NCI-H2029 (cell line): ENCODE measurements at places on chromosomes 12 and 14.

DNA sequence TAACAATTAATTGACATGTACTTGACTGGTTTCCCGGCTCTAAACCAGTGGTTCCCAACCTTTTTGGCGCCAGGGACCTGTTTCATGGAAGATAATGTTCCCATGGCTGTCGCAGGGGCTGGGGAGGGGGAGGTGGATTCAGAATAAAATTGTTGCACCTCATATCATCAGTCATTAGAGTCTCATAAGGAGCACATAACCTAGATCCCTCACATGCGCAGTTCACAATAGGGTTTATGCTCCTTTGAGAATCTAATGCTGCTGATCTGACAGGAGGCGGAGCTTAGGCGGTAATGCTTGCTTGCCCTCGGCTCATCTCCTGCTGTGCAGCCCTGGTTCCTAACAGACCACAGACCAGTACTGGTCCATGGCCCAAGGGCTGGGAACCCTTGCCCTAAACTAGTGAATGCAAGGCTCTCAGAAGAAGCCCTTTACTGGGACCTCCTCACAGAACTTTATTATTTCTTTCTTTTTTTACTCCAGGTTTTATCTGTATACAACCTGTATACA is 86.4 kb upstream of the SINHCAF start:
- DNase-seq = no peak

DNA sequence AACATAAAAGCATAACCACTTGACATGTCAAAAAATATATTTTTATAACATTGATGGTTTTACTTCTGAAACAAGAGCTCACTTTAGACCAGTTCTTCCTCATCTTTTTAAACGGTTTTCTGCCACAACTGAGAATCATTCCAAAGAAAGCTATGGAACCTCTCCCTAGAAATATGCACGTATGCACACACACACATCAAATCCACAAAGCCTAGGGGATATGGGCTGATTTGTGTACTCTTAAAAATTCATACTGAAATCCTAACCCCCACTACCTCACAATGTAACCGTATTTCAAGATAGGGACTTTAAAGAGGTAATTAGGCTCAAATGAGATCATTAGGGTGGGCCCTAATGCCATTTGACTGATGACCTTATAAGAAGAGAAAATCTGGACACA is 19.3 kb downstream of the TMCC3 start:
- no peak for DNase-seq

GRCh38 chr12:50276912-50277671 is 6.2 kb downstream of the LIMA1 start:
- no peak for DNase-seq

DNA sequence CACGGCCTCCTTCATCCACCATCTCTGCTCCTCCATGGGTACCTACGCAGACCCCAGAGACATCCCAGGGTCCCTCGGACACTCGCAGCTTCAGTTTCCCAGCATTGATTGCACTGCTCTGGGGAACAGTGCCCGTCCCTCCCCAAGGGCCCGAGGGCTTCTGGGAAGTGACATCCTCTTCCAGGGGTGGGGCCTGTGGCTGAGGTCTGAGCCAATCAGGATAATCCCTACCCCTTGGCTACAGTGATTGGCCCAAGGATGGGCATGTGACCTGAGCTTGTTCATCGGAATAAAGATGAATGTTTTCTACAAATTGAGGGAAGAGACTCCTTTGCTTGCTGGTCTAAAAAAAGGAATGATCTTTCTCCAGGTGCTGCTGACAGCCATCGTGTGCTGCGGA is 37.3 kb upstream of the MYL2 start:
- no peak for DNase-seq

GRCh38 chr12:51496895-51497294 is 72.3 kb downstream of the SLC4A8 start:
- DNase-seq = no peak

DNA sequence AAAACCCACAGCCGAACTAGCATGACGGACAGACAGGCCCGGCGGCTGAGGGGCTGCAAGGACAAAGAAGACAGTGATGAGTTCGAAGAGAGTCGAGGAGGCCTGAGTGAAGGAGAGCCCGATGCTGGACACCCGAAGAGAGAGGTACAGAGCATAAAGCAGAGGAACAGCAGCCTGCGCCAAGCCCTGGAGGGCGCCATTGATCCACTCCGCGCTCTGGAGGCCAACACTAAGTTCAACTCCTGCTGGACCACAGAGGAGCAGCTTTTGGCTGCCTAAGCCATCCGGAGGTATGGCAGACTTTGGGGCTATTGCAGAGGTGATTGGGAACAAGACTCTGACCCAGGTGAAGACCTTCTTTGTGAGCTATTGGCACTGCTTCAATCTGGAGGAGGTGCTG is 7.8 kb upstream of the PLXNC1 start:
- DNase-seq = no peak

GRCh38 chr14:99427632-99428300 is 52.9 kb downstream of the SETD3 start:
- DNase-seq = no peak

DNA sequence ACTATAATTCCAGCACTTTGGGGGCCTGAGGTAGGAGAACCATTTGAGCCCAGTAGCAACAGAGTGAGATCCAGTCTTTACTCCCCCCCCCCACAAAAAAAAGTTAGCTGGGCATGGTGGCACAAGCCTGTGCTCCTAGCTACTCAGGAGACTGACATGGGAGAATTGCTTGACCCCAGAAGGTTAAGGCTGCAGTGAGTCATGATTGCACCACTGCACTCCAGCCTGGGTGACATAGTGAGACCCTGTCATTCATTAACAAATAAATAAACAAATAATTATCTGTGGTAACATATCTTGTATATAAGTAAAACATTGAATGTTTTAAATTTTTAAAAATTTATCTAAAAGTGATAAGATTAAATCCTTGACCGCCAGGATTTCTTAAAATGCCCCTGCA is 4.8 kb downstream of the ENTPD5 start:
- DNase-seq = no peak

DNA sequence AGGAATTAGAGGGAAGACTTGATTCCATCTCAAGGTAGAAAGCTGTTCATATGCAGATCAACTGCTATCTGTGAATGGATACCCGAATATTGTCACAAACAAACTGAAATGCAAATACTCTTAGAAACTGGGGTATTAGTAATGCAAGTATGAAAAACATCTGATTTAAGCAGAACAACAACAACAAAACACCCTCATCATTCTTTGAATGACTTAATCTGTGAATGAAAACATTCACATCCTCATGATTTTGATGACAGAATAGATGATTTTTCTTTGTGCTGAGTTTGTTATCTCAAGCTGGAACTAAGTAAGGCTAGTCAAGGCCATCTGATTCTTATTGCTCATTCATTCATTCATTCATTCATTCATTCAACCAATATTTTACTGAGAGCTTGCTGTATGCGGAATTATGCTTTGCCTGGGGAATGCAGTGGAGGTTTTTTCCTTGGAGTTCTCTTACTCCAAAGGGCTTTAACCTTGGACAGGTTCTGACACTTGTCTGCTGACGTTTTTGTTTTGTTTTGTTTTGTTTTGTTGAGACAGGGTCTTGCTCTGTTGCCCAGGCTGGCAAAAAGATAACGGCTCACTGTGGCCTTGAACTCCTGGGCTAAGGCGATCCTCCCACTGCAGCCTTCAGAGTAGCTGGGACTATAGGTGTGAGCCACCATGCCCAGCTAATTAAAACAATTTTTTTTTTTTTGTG is 23.3 kb downstream of the OR10G3 start:
- DNase-seq = no peak

DNA sequence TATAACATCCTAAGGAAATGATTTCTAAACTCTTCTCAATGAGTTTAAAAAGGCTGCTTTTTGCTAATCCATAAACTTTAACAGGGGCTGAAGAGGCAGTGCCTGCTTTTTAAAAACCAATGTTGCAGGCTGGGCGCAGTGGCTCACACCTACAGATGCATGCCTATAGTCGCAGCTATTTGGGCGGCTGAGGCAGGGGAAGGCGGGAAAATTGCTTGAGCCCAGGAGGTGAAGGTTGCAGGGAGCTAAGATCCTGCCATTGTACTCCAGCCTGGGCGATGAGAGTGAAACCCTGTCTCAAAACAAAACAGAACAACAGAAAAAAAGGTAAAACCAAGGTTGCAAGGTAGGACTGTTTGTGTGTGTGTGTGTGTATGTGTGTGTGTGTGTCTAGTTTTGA is 531.2 kb downstream of the DIO2 start:
- DNase-seq = no peak

DNA sequence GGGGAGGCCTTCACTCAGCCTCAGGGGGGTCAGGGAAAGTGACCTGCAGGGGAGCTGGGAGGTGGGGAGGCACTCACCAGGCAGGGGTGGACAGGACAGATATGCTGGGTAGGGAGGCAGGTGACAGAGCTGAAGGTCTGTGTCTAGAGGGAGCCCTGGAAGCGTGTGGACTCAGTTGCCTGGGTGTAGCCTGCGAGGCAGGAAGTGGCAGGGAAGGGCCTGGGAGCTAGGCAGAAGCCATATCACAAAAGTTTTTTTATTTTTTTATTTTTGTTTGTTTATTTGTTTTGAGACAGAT is 39.3 kb downstream of the ARL6IP4 start:
- no peak for DNase-seq

DNA sequence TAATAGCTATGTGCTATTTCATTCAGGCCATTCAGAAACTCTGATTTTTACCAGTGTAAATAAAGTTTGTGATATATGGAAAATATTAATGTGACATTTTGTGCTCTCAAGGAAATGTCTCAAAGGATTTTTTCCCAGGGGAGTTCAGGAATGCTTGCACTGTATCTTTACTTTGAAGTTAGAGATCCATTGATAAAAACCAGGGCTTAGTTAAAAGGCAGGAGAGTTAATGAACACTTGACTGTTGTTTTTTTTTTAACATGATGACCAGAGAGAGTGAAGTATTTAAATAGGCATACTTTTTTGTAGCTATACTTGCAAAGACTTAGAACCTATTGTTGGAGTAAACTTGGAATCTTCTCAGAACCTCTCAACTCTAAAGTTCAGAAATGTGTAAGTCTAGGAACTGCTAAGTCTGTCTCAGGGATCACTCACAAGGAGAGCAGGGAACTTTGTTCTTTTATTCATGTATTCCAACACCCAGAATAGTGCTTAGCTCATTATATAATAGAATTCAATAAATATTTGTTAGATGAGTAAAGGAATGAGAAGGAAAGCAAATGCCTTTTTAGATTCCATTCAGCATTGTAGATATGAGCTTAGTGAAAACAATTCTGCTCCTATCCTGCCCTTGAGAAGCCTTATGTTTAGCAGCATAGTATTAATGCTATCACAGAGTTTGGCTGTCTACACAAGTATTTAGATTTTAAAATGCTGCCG is 117.5 kb downstream of the DAAM1 start:
- DNase-seq = no peak

DNA sequence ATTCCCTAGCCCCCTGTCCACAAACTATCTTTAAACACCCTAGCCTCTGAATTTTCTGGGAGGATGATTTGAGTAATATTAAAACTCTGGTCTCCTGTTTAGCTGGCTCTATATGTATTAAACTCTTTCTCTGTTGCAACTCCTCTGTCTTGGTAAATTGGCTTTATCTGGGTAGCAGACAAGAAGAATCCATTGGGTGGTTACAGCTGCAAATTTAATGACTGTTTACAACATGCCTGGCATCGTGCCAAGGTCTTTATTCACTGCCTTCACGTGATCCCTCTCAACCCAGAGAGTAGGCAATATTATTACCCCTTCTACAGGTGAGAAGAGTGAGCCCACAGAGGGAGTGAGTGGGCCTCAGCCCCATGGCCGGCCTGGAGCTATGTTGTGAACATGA is 77.8 kb upstream of the MYL2 start:
- DNase-seq = no peak

GRCh38 chr12:65368055-65368454 is 89.6 kb downstream of the MSRB3 start:
- no peak for DNase-seq

DNA sequence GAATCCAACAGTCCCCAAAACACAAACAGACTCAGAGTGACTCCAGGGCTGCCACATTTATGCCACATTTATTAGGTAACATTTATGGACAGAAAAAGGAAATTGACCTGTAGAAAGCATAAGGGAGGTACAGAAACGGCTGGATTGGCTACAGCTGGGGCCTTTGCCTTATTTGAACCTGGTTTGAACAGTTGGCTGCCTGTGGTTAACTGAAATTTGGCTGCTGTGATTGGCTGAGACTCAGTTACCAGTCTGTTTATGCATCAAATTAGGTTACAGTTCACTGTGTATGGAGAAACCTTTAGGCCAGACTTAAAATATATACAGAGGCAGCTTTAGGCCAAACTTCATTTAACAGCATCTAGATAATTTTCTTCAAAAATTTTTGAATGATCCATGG is 27.8 kb upstream of the PCNX1 start:
- no peak for DNase-seq

DNA sequence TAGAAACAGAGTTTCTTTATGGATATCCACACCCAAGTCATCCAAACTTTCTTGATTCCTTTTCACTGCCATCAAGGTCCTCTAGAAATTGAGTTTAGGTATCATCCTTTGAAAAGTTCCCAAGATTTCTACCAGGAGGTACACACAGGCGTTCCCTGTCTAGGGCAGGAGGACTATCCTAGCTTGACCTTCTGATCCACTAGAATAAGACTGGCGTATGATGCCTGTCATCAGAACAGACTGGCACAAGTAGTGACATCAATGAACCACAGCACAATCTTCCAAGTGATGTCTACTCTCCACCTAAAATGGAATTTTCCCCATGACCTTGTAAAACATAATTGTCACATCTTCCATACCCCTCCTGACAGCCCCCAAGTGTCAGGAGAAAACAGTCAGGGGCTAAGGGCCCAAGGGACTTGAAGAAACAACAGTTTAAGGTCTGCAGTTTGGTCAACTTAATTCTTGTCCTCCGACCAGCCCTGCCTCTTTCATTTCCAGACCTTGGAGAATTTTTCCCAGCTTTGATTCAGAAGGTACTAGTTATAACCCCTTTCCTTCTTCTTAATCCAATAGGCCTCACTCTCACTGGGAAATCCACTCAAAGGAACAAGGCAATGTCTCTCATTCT is 100.7 kb upstream of the FKBP4 start:
- DNase-seq = no peak

- no peak for DNase-seq
Measured at GRCh38 chr12:12747278-12747677, 30.1 kb downstream of the CDKN1B start.

GRCh38 chr14:32559590-32559989 is 230.5 kb downstream of the AKAP6 start:
- DNase-seq = no peak

- no peak for DNase-seq
Measured at GRCh38 chr14:75422169-75422568, 5.7 kb upstream of the JDP2 start.
